Epithelial cell of alveolus of lung (primary cell): ENCODE measurements at places on chromosomes 16 and 17. TPM values are rescaled to one million over a fixed set of nuclear protein-coding genes. Genes with fewer than 3 reads are reported as not detected.

SNX20 gene
- total RNA-seq, result not detected in 2 replicates

AARS1 gene
- total RNA-seq, result 97.3 and 185 TPM in 2 replicates

DHRS7C gene
- total RNA-seq, result not detected in 2 replicates

GAS7 gene
- 2.1 and 12.4 TPM in 2 replicates for total RNA-seq

KRTAP4-8 gene
- not detected in 2 replicates for total RNA-seq

CCL8 gene
- total RNA-seq, result not detected in 2 replicates

CRYBA1 gene
- not detected in 2 replicates for total RNA-seq

C1QTNF1 gene
- total RNA-seq, result 47.1 and 53.0 TPM in 2 replicates

TNS4 gene
- 1.7 and 7.9 TPM in 2 replicates for total RNA-seq

GFAP gene
- 0.08 and 0.26 TPM in 2 replicates for total RNA-seq

KRT28 gene
- not detected in 2 replicates for total RNA-seq

SLC16A6 gene
- 4.0 and 6.5 TPM in 2 replicates for total RNA-seq

CNTROB gene
- total RNA-seq, result 14.1 and 15.3 TPM in 2 replicates

HBM gene
- total RNA-seq, result not detected in 2 replicates

SMIM5 gene
- not detected in 2 replicates for total RNA-seq

TEX14 gene
- under 0.01 TPM in 1 of 2 replicates, not detected in the other for total RNA-seq

CD19 gene
- total RNA-seq, result 0.26 TPM in 1 of 2 replicates, not detected in the other

PPY gene
- not detected in 2 replicates for total RNA-seq

TBX4 gene
- total RNA-seq, result 2.7 and 67.6 TPM in 2 replicates

ZNF287 gene
- 5.0 and 10.9 TPM in 2 replicates for total RNA-seq

GCGR gene
- not detected in 2 replicates for total RNA-seq

CDK5R1 gene
- total RNA-seq, result 1.4 and 2.1 TPM in 2 replicates

TNFRSF13B gene
- not detected in 2 replicates for total RNA-seq

PPL gene
- 1.3 and 7.2 TPM in 2 replicates for total RNA-seq

PRDM7 gene
- 0.16 TPM in 1 of 2 replicates, not detected in the other for total RNA-seq

RNF222 gene
- total RNA-seq, result not detected in 2 replicates

KRTAP3-2 gene
- not detected in 2 replicates for total RNA-seq

SYNGR3 gene
- total RNA-seq, result 5.4 and 7.6 TPM in 2 replicates

XAF1 gene
- total RNA-seq, result 0.64 and 10.9 TPM in 2 replicates

GRAP gene
- 0.72 and 1.2 TPM in 2 replicates for total RNA-seq

RNF112 gene
- total RNA-seq, result 1.6 and 6.9 TPM in 2 replicates

TMEM235 gene
- not detected in 2 replicates for total RNA-seq

PDE6G gene
- total RNA-seq, result 1.4 TPM in 1 of 2 replicates, not detected in the other

MYOCD gene
- 1.3 TPM in 1 of 2 replicates, not detected in the other for total RNA-seq

TPSD1 gene
- not detected in 2 replicates for total RNA-seq

SOX8 gene
- total RNA-seq, result 0.13 and 0.88 TPM in 2 replicates

KRTAP2-2 gene
- total RNA-seq, result not detected in 2 replicates

DOC2A gene
- total RNA-seq, result 0.52 and 2.7 TPM in 2 replicates

FOXF1 gene
- 47.2 and 95.3 TPM in 2 replicates for total RNA-seq

PHKG2 gene
- total RNA-seq, result 22.7 and 24.2 TPM in 2 replicates

CACNA1G gene
- total RNA-seq, result under 0.01 and 0.96 TPM in 2 replicates

ABCA8 gene
- 5.8 and 17.5 TPM in 2 replicates for total RNA-seq

FBXW10 gene
- not detected in 2 replicates for total RNA-seq

SALL1 gene
- 0.39 and 1.2 TPM in 2 replicates for total RNA-seq
